CD8-positive, alpha-beta memory T cell (primary cell): ENCODE measurements at places on chromosomes 2 and 18. TPM values are rescaled to one million over a fixed set of nuclear protein-coding genes. Genes with fewer than 3 reads are reported as not detected.

DNA sequence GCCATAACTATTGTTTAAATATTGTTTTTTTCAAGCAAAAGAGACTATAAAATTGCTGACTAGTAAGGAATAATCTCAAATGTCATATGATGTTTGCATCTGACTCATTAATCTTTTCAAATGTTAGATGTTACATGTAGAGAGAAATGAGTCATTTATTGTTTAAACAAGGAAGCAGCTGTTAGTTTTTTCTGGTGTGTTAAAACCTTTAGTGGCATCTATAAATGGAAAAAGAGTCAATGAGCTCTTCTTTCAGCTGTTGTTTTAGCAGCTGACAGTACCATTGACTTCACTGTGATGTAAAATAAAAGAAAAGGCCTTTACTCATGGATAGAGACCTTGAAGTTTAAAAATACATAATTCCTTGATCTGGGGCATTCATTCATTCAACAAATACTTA lies 1.8 kb upstream of the KLHL41 start:
- no peak for DNase-seq

DNA sequence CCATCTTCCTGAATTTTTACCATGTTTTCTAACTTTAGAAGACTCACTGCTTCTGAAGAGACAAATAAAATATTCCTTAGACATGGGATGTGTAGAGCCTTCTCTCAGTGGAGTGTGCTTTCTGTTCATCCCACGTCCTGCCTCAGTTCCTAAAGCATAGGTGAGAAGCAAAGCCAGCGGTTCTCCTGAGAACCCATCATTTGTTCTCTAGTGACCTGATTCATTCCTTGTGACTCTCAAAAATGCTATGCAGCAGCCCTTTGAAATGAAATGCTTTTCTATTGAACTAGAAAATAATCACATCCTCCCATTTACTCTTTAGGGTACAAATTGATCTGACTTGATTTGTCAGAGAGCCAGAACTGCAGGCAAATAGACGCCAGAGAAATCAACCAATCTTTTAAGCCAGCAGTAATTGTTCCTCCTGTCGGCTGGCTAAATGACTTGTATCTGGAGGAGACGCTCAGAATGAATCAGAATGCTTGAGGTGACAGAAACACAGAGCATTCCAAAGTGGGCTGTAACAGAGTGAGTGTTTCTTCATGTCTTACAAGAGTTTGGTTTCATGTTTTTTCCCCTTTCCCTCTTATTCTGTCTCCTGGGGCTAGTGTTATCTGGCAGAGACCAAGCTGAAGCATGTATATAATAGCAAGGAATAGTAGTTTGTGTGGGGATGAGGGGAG lies 81.3 kb upstream of the TMEM178A start:
- no peak for DNase-seq

GRCh38 chr2:168951871-168952270 lies 50.8 kb downstream of the G6PC2 start:
- no peak for DNase-seq

GRCh38 chr2:68974251-68974650 lies at the start of gene GKN1:
GKN1 (plus strand) TSS chr2:68974636; CDS start chr2:68974678, 42 bp downstream.
- no peak for DNase-seq

GRCh38 chr2:204611764-204612163 lies 66.5 kb downstream of the PARD3B start:
- DNase-seq = no peak

- DNase-seq = no peak
Observed at GRCh38 chr2:869894-870293, 80.8 kb upstream of the SNTG2 start.

TRIM43 gene
- total RNA-seq = not detected

PDCL3 gene
- total RNA-seq = 46.5 TPM

PNPT1 gene
- total RNA-seq = 74.9 TPM

GRCh38 chr2:117760916-117761315 lies 53.6 kb upstream of the DDX18 start:
- no peak for DNase-seq

LINC00305 gene
- not detected for total RNA-seq

DNA sequence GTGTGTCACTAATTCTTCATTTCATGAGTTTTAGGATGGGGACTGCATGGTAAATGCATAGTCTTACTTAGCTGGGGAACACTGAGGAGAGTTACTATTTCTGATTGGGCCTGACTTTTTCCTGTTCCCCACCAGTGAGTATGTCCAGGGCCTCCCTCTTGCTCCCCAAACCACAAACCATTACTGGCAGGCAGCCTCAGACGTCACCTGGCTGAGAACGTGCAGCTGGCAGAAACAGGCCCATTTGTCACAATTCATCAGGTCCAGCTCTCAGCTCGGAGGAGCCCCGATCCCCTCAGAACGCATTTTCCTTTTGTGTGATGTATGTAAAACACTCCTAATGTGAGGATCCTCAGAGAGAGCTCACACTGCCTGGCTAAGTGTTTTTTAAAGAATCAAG lies 71.7 kb upstream of the SIX3 start:
- no peak for DNase-seq

HOXD12 gene
- not detected for total RNA-seq

DIPK1C gene
- total RNA-seq = not detected

UGT1A3 gene
- not detected for total RNA-seq

GRCh38 chr2:137826373-137827372 lies 137.6 kb upstream of the HNMT start:
- no peak for DNase-seq

GRCh38 chr2:58601017-58601416 lies 359.9 kb upstream of the FANCL start:
- no peak for DNase-seq

WNT6 gene
- 0.42 TPM for total RNA-seq

LHCGR gene
- total RNA-seq = not detected

GRCh38 chr2:48015421-48015820 lies 109.1 kb upstream of the FBXO11 start:
- DNase-seq = no peak

DQX1 gene
- total RNA-seq = 0.83 TPM

DNA sequence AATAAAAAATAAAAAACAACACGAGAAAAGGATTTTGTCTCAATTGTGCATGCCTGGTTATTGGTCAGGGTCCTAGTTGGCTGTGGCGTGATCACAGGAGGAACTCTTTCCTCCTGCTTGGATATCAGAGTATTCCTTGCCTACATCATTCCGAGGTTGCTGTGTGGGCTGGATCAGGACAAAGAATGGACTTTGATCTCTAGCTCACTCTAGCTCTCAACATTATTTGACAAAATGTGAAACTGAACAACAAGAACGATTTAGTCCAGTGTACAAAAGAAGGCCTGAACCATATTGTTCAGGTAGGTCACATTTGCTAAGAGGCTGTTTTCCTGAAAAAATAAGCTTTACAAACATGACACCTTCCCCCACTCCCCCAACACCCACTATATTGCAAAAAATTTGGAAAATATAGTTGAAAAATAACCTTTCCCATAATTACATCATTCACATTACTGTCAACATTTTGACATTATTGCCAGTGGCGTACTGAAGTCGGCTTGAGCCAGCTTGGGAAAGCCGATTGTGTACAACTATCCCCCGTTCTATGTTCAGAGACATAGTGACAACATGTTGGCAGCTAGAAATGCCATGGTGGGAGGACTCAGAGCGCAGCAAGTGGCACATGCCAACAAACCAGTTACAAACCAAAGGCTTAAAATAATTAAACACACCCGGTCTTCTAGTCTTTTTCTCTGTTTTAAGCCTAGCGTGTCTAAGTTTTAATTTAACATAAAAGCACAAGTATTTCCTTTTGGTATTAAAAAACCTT lies 179.0 kb downstream of the LPIN1 start:
- DNase-seq = no peak

ANKRD44 gene
- total RNA-seq = 142 TPM

GRCh38 chr18:61173554-61173953 lies 159.7 kb upstream of the CDH20 start:
- no peak for DNase-seq

GRCh38 chr2:175853616-175853890 lies 148.5 kb downstream of the LNPK start:
- no peak for DNase-seq

DNA sequence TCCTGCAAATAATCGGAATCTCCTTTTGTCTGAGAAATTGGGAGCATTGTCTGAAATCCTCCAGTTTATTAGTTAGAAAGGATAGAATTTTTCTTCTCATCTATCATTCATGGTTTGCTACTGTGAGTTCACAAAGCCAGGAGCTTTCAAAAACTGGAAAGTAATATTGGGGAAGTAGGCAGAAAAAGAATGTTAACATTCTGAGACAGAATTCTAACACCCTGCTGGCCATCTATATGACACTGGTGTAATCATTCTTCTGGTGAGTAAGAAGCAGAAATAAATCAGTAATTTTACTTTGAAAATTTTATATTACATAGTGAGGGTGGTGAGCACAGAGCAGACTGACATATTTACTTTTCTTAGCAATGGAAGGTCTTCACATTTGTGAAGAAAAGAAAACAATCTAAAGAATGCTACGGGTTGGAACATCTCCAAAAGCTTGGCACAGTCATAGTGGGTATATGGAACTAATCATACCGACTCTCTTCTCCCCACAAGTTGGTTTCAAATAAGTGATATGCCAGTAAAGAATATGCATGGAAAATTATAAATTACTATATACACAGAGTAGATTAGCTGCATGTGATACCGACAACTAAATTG lies 344.9 kb downstream of the LPIN1 start:
- no peak for DNase-seq

DNA sequence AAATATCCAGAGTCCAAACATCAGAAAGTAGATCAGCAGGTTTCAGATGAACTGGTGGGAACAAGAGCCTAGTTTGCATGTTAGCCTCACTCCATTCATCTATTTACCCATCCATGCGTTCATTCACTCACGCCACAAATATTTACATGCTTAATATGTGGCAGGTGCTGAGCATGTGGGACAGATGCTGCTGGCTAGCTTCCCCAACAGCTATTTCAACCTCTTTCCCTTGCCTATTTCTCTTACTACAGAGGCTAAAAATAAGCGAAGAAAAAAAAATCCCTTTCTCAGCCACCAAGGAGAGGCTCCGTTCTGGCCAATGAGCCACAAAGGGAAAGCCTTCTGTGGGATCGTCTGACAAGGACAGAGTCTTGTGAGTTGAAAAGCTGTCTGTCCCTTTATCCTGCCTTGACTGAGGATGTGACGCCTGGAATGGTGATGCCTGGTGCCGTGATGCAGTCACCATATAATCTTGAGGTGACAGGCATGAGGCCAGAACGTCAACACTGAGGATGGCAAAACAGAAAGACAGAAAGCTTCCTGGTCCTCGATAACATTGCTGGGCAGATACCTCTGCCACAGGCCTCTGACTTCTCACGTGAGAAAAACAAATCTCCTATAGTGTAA lies 78.2 kb downstream of the KCTD1 start:
- no peak for DNase-seq

DUSP19 gene
- total RNA-seq = 3.5 TPM

UGT1A8 gene
- total RNA-seq = not detected
